ENCODE measurements at places on chromosomes 2 and 18. TPM values are rescaled to one million over a fixed set of nuclear protein-coding genes. Genes with fewer than 3 reads are reported as not detected.

Gene FBXO11
- total RNA-seq: 86.7 TPM

GRCh38 chr2:25430556-25430955 is 88.8 kb upstream of the DNMT3A start:
- DNase-seq: no peak

GRCh38 chr2:138617026-138617425 is 115.5 kb downstream of the SPOPL start:
- no peak for DNase-seq

GRCh38 chr2:174176898-174177297 is 71.4 kb downstream of the OLA1 start:
- no peak for DNase-seq

GRCh38 chr2:101657787-101658186 is 39.7 kb upstream of the MAP4K4 start:
- no peak for DNase-seq

GRCh38 chr2:53028746-53029423 is 738.7 kb upstream of the CHAC2 start:
- DNase-seq: no peak

- DNase-seq: no peak
Measured at GRCh38 chr2:59589881-59590280, 963.6 kb downstream of the BCL11A start.

DNA sequence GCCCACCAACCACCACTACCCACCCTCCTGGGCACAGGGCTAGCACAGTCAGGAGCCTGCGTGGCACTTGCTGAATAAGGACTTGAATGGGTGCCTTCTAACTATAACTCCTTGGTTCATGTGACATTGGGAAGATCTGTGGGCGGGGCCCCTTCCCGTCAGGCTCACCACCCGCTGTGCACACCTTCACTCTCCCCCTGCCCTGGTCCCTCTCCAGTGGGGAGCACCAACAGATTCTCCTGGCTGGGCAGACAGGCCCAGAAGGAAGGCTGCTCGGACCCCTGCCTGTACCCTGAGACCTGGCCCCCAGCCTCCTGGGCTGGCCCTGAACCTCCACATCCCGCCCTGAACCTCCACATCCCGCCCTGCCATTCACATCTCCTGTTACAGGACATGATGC is 33.4 kb upstream of the POMC start:
- no peak for DNase-seq

GRCh38 chr2:178946494-178946893 is 103.4 kb downstream of the CCDC141 start:
- no peak for DNase-seq

GRCh38 chr2:141348481-141348880 is 782.3 kb downstream of the LRP1B start:
- no peak for DNase-seq

DNA sequence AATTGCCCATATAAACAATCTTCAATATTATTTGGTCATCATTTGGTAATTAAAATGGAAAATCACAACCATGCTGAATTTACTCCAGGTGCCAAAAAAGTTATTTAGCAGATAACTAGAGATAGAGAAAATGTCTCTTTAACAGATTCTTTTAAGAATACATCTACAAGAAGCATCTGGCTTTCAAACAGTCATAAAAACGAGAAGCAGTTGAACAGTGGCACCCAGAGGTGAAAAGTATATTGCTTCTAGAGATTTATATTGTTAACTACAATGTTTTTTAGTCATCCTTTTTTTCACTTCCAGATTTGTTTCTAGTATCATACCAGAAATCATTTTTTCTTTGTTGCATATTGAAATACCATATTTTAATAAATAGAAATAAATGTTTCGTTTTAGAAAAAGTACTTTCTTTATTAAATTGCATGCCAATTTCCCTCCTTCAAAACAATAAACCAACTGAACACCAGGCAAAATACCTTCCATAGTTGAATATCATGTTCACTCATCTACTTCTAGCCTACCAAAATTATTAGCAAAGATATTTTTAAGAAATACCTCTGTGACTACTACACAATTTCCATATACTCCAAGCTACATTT is 65.4 kb upstream of the HNRNPA3 start:
- no peak for DNase-seq

GRCh38 chr18:8777846-8778245 is 72.5 kb downstream of the MTCL1 start:
- no peak for DNase-seq

DNA sequence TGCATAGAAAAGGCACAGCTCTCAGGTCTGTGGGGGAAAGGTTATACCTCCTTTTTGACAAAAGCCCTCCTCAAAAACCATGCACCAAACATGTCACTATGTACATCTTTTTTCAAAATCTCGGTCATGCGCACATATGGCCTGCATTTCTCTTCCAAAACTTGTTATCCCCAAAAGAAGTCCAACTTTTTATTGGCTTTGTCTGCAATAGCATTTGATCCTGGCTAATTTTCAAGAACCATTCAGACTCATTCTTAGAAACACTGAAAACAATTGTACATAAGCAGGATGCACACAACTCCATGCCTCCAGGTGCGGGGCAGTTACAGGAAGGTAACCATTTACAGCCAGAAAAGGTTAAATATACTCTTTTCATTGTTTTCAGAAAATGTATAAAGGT is 21.9 kb downstream of the SERTAD2 start:
- no peak for DNase-seq

DNA sequence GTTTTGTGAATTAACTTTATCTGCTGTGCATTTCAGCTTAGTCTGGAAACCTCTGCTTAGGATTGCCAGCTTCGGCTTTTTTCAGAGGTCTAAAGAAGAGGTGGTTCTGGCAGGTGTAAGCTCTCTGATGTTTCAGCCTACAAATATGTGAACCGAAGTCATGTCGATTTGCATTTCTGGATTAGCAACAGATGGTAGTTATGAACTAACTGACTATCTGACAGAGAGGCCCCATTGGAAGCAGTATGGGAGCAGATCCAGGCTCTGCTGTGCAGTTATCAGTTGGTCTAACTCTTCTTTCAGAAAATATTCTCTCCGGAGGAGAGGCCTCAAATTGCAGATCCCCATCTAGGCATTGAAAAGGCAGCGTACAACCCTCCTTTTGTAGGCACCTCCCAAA is 32.7 kb upstream of the SPRED2 start:
- no peak for DNase-seq

- peak; percentile 65 for DNase-seq
Measured at GRCh38 chr2:121018136-121019061, 266.6 kb downstream of the TFCP2L1 start.
